ENCODE measurements at places on chromosomes 3 and 15.

DNA sequence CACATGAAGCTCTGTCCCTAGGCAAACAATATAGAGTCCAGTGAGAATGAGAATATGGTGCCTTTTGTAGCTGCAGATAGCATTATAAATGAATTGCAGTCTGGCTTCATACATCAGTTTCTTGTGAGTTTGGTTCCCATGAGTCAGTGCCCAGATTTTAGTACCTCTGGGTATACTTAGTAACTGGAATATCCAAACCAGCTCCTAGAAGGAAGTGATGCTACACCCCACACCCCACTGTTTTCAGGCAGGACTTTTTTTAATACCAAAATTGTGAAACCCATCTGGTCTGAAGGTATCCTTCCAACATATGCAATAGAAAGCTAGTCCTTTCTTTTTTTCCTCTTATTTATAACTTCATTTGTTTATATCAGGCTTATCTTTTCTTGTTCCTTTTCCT lies 42.1 kb upstream of the FOXP1 start:
- DNase-seq = no peak

DNA sequence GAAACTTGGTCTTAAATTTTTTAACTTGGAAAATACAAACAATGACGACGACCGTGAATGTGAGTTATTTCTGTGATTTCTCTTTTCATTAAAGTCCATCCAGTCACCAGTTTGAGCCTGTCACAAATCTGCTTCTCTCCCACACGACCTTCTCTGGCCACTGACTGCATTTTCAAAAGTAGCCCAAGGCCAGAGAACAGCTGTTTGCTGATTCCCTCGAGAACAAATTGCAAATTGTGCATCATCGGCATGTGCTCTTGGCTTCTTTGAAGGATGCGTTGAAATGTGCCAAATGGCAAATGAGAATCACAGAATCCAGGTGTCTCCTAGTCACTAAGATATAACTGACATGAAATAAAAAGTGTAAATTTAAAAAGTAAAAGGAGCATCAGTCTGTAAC lies 106.4 kb downstream of the AQP9 start:
- DNase-seq = no peak

- no peak for DNase-seq
Measured at GRCh38 chr3:38608086-38608775, 41.3 kb downstream of the SCN5A start.

- DNase-seq = no peak
Measured at GRCh38 chr3:59518283-59519055, 468.6 kb upstream of the CFAP20DC start.

- no peak for DNase-seq
Measured at GRCh38 chr3:9298236-9298635, 48.8 kb upstream of the SRGAP3 start.

GRCh38 chr3:5787861-5788488 lies 600.5 kb downstream of the EDEM1 start:
- DNase-seq = peak; percentile 71

- DNase-seq = no peak
Measured at GRCh38 chr3:132803889-132804288, 81.7 kb upstream of the NPHP3 start.

GRCh38 chr3:17911986-17912760 lies 169.7 kb upstream of the TBC1D5 start:
- no peak for DNase-seq

DNA sequence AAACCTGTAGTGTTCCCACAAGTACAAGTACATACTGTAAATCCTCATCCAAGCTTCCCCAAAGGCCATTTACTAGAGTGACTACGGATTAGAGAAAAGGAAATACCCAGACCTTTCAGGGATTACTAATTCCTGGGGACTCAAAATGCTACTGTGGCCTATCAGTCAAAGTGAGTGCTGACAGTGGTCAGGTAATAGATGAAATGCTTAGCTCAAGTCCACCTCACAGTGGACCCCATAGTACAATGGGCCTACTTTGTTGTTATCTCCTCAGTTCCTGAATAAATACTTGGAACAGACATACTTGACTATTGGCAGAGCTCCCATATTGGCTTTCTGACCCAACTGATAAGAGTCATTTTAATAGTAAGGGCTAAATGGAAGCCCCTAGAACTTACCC lies 61.6 kb downstream of the MAP4 start:
- DNase-seq = no peak

DNA sequence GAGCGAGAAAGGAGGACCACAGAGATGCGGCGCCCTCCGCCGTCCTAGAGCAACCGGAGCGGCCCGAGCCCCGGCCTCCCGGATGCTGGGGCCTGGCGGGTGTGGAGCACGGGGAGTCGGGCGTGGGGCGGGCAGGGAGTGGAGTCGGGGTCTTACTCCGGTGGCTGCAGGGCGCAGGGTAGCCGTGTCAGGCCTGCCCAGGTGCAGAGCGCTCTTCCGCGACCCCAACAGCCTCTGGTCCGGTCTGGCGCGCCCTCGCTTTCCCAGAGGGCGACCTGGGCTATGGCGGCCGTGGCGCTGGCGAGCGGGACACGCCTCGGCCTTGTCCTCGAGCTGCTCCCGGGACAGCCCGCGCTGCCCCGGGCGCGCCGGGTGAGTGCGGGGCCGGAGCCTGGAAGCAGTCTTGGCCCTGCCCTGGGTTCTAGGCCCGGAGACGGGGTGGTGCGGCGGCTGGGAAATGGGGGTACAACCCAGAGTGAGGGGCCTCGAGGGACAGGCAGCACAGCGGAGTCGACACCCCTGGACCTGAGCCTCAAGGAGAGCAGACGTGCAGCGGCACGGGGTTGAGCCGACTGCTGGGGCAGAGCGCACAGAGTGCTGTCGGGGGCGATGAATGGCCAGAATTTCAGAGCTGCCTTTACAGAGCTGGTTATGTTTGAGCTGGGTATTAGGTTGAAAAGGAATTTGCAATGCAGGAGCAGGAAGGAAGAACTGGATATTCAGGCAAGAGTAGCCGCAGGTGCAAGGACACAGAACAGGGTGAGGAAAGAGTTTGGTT lies at the start of gene ZNF662:
Gene ZNF662, plus strand, starts transcription at position 73 of the 778 bp plus-strand sequence. CDS start 1,973 bp downstream, outside the sequence.
- peak; percentile 60 for DNase-seq

GRCh38 chr15:29638781-29639180 lies 183.5 kb downstream of the TJP1 start:
- DNase-seq = no peak

DNA sequence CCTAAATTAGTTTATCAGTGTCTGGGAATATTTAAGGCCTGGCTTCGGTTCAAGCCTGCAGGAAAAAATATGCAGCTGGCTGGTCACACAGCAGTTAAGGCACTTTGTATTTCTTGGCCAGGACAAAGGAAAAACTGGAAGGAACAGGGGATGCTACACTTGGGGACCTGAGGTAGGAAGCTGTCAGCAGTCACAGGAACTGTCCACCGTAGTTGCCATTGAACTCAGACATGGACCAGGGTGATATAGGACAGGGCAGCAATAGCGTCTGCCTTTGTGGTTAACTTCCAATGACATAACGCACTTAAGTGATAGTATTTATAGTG lies 49.1 kb downstream of the NR1D2 start:
- no peak for DNase-seq

- peak; percentile 84 for DNase-seq
Measured at GRCh38 chr15:31236184-31237042, 90.2 kb upstream of the KLF13 start.

GRCh38 chr3:150743508-150743907 lies 19.5 kb downstream of the SIAH2 start:
- no peak for DNase-seq

- DNase-seq = no peak
Measured at GRCh38 chr3:102614585-102614984, 179.8 kb downstream of the ZPLD1 start.

GRCh38 chr15:93708724-93709445 lies 522.5 kb upstream of the MCTP2 start:
- no peak for DNase-seq

DNA sequence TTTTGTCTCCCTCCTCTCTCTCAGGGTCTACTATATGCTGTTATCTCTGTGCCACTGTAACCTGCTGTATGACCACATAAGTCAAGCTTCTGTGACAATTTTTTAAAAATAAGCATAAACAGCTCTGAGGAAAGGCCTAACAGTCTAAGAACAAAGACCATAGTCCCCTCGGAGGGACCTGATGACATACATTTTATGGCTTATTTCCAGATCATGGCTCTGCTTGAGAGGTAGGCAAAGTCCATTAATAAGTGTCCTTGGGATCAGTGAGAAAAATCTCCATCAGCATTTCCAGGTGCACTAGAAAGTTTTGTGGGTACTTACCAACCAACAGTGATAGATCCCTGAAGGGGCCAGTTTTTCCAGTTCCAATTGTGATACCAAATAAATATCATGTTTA lies 123.8 kb downstream of the TNIK start:
- DNase-seq = no peak

DNA sequence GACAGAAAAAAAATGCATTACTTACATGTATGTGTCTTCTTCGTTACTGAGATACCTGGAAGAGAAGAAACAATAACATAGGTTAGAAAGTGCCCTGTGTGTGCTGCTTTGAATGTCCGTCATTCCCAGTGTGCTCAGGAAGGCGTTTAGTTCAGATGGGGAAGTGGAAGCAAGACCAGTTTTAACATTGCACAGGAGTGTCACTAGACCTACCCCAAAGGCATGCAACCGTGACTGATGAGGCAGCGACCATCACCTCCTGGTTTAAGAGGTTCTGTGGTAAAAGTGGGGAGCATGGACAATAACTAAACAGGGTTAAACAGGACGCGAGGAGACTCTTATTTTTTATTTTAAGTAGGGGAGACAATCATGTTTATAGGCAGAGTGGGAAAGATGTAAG lies 199.7 kb upstream of the ICE2 start:
- no peak for DNase-seq

DNA sequence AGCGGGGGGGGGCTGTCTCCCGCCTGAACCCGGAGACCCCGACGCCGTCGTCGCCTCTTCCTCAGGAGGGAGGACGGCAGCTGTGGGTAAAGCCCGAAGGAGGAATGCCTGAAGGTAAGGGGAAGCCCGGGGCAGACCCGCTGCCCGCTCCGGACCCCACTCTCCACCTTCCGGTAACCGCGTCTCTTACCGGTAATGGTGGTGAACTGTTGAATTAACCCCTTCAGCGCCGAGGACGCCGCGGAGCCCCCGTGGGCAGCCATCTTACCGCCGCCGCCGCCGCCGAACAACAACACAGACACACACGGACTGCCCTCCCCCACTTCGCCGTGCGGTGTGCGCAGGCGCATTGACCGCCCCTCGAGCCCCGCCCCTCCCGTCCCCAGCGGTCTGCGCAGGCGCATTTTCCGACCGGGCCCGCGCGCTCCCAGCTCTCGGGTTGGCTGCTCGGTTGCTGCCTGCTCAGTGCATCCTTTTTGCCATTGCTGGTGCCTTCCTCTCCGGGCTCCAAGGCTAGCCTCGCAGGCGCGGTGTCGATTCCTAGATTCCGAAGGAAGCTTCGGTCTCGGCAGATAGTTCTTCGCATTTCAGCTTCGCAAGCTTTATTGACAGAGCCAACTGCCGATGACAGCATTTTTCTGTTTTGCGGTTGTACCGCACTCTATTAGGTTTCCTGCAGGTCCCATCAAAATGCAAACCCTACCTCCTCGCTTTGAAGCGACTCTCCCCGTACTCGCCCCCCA lies at the start of gene UBXN7:
Gene UBXN7, minus strand, starts transcription at position 291 of the 743 bp plus-strand sequence. Its CDS starts 28 bp downstream, at position 263.
- DNase-seq = peak; percentile 91

DNA sequence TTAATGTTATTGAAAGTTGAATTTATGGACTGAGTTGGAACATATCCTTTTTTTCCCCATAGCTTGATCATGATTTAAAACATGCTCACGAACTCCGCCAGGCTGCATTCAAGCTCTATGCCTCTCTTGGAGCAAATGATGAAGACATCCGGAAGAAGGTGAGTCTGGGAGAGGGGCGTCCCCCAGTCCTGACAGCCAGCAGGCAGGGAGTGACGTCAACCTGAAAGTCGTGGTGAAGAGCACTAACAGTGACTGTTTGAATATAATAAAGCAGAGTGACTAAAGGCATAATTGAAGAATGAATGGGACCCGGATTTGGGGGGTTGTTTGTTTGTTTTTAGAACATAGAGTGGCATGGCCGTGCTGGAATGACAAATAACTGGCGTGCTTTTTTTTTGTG lies 57.9 kb downstream of the ARMC8 start:
- no peak for DNase-seq

DNA sequence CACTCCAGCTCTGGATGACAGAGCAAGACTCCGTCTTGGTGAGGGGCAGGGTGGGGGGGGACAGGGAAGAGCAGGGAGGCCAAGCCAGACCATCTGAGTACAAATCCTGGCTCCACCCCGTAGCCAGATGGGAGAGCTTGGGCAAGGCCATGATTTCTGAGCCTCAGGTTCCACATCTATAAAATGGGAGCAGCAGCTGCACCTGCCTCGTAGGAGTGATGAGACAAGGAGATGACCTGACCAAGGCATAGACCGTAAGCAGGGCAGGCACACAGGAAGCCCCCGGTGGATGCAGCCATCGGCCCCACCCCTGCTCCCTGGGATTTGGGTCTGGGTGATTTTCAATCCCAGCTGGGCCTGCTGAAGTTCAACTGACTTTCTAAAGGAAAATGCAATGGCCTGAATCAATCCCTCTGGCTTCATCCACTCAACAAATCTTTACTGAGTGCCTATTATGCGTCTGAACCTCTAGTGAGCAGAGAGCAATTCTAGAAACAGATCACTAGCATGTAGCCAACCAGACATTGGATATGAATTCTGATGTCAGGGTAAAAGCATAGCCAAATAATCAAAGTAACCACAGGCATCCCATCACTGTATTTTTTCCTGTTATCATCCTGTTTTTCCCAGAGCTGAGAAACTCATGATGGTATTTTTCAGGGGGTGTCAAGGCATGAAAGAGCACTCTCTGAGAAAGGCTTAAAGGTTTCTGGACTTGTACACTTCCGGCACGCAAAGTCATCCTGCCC lies 141.2 kb downstream of the NUP210 start:
- no peak for DNase-seq

DNA sequence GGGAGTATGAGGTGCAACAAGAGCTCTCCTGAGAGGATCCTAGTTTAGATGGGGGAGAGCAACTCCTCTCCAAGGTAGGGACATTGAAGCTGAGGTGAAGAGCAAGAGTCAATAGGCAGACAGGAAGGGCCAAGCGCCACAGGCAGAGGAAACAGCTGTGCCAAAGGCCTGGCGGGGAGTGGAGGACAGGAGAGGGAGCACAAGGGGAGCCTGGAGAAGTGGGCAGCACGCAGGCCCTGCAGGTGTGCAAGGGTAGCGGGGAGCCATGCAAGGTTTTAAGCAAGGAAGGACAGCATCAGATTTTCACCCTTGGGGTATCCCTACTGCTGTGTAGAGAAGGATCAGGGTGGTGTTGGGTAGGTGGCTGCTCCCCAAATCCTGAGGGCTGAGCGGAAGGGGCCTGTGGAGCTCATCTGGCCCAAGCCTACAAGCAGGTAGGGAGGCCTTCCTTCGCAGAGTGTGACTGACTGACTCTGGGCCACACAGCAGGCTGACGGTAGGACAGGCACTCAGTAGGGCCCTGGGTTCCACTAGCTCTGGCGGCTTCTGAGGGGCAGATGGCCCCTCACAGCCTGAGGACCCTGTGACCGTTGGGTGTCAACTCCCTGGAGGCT lies 13.3 kb downstream of the CHST13 start:
- DNase-seq = no peak

All from dorsolateral prefrontal cortex (tissue), 122 donors.